ENCODE measurements at places on chromosomes 6 and 20.

DNA sequence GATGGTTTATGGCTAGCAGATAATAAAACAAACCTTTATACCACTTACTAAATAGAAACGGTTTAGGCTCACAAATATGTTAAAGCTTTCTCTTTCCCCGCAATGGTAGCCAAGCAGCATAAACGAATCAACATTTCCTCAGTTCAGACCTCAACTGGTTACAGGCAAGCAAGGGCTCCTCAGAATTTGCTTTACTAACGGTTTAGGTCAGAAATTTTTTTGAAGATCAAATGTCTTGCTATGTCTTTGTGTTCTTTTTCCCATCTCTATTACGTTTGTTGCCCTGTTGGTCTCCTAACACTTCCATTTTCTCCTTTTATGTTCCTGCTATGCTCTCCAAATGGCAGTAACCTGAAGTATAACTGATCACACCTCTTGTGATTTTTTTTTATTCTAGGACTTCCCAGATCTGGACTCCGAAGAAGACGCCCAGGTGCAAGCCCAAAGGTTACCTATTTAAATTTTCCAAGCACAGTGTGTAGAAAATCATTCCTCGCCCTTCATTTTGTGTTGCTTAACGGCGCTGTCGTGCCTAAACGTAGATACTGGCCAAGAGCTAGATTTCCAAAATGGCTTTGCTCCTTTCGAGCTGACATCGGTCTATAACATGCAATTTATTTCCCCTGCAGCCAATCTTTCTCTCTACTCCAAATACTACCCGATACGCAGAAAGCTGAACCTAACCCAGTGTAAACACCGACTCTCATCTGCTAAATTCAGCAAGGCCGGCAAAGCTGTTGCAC is 717 bp upstream of the ASF1A start:
- DNase-seq = no peak

- DNase-seq = no peak
Measured at GRCh38 chr20:34864216-34864615, 8.4 kb downstream of the GGT7 start.

GRCh38 chr6:27297857-27298730 is 14.0 kb downstream of the POM121L2 start:
- DNase-seq = no peak

DNA sequence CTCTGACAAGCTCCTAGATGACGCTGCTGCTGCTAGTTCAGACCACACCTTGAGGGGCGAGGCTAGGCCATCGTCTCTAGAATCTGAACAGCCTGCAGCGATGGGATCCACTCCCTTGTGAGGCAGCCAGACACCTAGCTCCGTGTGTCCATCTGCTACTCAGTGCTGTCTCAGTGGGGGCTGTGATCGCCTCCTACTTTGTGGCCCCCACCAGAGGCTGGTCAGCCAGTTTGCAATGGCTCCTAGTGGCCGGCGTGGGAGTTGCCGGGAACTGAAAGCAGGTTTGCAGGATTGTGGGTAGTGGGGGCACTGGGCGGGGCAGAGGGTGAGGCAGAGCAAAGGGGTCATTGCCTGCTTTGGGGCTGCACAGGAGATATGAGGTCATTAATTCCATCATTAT is 2.8 kb downstream of the CCN5 start:
- DNase-seq = no peak

- DNase-seq = no peak
Measured at GRCh38 chr20:38222231-38222922, 38.2 kb downstream of the KIAA1755 start.

DNA sequence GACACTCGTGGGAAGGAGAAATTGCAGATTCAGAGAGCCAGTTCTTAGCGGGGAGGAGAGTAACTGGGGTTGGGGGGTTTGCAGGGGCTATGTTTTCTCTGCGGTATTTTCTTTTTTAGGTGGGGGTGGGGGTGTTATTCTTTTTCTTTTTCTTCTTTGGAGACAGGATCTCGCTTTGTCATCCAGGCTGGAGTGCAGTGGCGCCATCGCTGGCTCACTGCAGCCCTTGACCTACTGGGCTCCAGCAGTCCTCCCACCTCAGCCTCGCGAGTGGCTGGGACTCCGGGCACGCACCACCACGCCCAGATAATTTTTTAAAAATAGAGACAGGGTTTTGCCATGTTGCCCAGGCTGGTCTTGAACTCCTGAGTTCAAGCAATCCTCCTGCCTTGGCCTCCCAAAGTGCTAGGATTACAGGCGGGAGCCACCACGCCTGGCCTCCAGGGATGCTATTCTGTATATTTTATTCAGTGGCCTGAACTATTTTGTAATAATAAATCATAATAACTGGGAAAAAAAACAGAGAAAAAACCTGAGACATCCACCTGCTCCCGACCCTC is 57.3 kb downstream of the UBE2V1 start:
- no peak for DNase-seq

DNA sequence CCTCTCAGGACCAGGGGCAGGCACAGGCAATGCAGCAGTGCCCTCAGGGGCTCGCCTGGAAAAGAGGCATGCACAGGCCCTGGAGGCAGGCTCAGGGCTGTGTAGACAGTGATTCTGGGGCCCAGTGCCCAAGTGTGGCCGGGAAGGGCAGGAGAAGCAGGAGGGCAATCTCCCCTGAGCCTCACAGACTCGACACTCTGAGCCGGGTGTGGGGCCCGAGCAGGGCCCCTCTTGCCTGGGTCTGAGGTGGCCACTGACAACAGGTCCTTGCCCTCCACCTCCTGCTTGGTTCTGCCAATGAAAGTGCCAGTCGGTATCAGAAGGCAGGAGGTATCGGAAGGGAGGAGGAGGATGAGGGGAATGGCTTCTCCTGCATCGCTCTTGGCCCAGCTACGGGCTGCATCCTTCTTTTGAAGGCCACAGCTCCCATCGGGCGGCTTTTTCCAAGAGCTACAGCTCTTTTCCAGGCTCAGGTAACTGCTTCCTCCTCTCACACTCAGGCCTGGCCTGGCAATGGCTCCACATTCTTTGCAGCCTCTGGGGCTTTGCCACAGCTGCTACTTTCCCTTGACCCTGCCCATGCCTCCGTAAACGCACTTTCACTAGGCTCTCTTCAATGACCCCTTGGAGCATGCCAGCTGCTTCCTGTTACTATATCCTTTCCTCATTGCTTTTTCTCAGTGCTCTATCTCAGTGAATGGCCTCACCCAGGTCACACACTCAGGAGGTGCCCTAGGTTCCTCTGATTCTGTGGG is 24.5 kb downstream of the GABRR2 start:
- no peak for DNase-seq

GRCh38 chr6:4598384-4598995 is 177.7 kb upstream of the CDYL start:
- DNase-seq = no peak

Data from iPS DF 19.7 (cell line).